ENCODE measurements at places on chromosomes 6 and 20.

DNA sequence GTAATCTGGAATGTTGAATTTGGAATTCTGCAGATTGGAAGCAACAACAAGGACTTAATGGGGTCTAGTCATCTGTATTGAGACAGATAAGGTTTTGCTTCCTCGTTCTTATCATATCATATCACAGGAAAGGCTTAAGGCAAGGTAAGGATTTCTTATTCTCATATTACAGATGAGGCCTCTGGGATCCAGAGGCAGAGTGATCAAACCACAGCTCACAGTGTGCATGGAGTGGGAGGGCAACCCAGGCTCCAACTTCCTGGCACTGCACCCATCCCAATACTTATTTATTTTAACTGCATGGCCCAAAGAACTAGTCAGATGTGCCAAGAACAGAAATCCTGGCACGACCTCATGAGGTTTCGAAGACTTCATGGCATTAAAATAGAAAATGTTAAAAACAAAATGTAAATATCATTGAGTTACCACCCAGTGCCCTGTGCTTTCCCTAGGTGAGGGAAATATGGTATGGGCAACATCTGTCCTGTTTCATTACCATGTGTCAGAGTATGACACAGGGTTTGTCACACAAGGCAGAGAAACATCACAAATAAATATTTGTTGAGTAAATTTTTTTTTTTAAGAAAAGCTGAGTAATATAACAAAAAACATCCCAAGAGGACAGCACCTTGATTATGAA, 191.9 kb downstream of the ISM1 start:
- no peak for DNase-seq

DNA sequence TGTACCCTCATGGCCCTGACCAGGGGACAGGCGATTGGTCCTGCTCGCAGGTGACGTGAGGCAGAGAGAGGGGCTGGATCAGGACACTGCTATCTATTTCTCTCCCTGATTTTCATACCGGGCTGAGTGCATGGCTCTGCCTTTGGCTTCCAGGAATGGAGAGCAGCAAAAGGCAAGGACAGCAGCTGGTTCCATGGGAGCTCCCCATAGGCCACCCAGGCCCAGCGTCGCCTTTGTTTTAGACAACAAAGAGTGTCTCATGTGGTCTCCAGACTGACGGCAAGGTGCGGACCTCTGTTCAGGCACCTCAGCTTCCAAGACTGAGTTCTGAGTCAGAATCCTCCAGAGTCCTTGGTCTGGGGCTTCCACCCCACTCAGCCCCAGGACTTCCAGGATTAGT, 123.1 kb downstream of the VEGFA start:
- no peak for DNase-seq

- DNase-seq = no peak
These were observed 36.5 kb downstream of the RARS2 start for GRCh38 chr6:87553159-87553765.

GRCh38 chr6:156658966-156659821, 118.0 kb upstream of the ARID1B start:
- DNase-seq = peak; percentile 11

DNA sequence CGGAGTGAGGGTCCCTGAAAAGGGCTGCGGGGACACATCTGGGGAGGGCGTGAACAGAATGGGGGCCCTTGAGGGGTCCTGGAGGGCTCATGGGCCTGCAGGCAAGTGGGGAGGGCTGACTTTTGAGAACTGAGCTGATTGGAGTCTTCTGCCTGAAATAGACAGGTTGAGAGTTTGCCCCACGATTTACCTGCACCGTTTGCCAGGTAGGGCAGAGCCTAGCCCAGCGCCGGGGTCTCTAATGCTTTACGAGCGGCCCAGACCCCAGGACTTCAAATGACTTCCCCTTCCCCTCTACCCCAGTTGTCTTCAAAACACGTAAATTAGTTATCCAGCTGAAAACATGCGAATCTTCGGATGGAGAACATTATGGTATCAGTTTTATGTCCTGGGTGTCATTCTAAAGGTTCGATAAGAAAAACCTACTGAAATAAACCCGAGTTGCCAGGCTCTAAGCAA, 1.3 kb downstream of the PLCB1 start:
- DNase-seq = no peak

GRCh38 chr6:51398064-51398705, 579.5 kb downstream of the TFAP2B start:
- DNase-seq = no peak

GRCh38 chr6:106745824-106746582, 116.6 kb downstream of the QRSL1 start:
- DNase-seq = no peak

GRCh38 chr6:76644231-76644630, 571.8 kb upstream of the IMPG1 start:
- no peak for DNase-seq

DNA sequence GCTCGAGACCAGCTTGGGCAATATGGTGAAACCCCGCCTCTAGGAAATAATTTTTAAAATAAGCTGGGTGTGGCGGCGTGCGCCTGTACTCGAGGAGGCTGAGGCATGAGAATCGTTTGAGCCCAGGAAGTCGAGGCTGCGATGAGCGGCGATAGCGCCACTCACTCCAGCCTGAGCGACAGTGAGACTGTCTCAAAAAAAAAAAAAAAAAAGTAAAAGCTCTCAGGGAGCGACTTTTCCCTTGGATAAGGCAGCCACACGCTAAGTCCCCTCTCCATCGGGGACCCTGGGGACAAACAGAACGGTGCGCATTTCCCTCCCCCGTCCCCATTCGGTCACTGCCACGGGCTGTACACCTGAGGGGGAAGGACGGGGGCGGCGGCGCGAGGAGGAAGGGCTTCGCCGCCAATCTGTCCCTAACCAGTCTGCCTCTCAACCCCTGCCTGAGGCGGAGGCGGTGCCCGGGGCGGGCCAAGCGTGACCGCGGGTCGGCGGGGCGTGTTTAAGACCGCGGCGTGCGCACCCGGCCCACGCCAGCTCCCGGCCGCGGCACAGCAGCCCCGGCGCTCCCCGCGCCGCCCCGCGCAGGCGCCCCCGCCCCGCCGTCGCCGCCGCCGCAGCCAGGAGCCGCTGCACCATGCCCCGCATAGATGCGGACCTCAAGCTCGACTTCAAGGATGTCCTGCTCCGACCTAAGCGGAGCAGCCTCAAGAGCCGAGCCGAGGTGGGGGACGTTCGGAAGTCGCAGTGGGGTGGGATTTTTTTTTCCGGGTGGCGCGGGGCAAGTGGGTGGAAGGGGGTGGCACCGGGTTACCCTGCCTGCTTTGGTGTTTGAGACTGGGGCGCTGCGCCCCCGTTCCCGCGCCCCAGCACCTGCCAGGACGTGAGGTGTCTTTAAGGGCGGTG, at the start of gene GMPR:
TSS of gene GMPR (plus strand) at position 531 of the 906 bp plus-strand sequence. CDS start at position 638, 107 bp downstream.
- peak; percentile 81 for DNase-seq

DNA sequence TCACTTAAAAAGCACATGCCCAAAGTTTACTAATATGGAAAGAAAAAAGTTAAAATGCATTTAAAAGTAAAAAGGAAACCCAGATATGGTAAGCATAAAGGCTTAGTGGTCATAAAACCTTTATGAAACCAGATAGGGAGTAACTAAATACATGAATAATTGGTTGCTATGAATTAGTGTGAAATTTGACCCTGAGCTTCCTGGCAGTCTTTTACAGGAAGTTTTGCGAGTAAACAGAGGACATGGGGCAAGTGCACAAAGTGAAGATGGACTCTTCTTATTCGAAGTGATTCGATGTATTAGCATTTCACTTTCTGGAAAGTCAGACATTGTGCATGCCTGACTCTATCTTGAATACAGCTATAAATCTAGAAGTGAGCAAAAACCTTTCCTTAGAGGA, 90.9 kb upstream of the MLIP start:
- no peak for DNase-seq

- DNase-seq = peak; percentile 83
These were observed 70.0 kb downstream of the SNX5 start for GRCh38 chr20:17898548-17898994.

DNA sequence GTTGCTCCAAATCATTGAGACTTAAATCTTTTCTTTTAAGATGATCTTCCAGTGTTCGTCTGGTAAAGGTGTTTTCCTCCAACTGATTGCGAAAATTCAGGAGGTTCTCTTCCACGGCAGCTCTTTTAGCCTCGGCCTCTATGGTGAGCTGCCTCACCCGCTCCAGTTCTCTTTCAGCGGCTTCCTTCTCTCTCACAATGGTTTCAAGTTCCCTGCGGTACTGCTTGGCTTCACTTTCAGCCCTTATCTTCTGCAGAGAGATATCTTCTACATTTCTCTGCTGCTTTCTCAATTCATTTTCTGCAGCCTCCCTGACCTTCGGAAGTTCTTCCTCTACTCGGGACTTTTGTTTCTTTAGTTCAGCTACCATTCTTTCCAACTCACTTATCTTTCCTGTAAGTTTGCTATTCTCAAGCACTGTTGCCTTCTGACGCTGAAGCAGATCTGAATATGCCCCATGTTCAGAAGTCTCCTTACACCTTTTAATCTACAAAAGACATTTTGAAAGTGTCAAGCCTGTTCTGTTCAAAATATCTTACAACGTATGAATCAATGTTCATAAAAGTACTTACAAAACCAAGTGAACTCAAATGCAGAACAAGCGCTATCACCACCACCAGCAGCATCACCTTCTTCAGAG, 22.3 kb downstream of the DST start:
- DNase-seq = no peak

GRCh38 chr6:101541894-101542293, 148.4 kb downstream of the GRIK2 start:
- no peak for DNase-seq

DNA sequence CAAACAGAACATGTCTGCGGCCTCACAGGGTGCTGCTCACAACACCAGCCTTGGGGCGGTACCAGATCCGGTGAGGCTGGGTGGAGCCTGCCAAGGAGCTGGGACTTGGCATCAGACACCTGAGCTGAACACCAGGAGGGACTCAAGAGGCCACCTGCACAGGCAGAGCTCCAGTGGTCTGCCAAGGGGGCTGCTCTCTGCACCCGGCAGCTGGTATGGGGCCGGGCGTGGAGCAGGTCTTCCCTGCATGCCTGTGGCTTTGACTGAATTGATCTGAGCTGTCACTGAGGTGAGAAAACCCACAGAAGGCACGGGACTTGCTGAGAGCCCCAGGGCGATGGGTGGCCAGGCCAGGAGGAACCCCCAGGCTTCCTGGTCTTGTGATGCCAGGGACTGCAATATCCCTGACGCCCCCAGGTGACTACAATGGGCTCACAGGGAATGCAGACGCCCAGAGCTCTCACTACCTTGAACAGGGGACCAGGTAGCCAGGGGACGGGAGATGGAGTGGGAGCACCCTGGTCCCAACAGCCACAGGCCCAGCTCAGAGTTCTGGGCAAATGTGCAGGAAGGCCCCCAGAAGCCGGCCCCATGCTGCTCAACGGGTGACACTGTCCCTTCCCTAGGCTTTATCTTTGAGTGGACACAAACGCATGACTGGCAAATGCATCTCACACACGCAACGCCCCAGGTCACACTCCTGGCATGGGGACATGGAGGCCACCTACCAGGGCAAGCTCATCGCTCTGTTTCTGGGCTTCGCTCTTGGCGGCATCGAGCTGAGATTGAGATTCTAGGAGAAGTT, 48.2 kb downstream of the DSTN start:
- DNase-seq = peak; percentile 10

GRCh38 chr6:25717866-25718740, 36.4 kb upstream of the SLC17A4 start:
- DNase-seq = no peak

DNA sequence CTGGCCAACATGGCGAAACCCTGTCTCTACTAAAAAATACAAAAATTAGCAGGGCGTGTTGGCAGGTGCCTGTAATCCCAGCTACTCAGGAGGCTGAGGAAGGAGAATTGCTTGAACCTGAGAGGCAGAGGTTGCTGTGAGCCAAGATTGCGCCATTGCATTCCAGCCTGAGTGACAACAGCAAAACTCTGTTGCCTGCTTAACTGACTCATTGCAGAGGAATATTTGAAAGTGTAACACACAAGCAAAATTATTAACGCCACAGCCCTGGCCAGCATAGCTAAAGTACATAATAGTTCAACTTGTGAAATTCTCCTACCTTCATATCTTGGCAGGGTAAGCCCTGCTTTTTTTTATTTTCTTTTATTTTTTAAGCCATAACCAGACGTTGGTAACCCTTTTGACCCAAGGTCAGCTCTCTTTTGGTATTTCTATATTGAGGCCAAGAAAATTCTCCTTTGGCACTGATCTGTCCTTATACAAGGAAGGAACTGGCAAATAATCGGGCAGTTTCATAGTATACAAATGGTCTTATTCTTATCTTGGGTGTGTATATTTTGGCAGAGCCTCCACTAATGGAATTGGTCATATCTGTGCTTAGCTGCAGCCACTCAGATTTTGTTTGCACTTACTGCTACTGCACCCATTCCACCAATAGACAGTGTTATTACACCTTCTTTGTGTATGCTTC, 4.0 kb upstream of the ADGRF5 start:
- no peak for DNase-seq

DNA sequence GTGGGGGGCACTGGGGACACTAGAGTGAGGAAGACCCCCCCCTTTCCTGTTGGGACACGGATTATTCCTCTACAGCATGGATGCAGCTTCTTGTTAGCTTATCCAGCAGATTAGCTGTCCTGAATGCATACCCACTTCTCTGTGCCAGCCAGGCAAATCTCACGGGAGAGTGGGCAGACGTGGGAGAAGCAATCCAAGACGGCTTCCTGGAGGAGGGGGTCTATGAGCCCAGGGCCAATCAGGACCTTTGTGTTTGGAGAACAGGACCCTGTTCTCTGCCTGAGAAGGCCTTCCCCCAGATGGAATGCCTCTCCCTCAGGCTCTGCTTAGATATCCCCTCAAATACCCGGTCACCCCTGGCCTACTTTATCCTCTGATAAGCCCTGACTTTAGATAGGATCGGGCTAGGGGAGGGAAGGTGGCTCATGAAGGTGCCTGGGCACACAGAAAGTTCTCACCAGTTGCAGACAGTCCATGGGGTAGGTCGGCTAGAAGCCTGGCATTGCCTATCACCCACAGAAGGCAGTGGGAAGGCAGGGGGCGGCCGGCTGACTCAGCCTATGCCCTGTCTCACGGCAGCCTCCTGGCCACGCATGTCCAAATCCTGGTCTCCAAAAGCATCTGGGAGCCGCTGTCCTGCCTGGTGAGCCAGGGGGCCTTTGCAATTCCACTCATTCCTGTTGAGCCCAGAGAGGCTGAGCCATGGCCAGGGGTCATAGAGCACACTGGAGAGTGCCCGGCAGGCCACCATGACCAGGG, 34.7 kb downstream of the SUN5 start:
- DNase-seq = no peak

- no peak for DNase-seq
These were observed 38.1 kb upstream of the PROKR2 start for GRCh38 chr20:5354901-5355300.

- DNase-seq = no peak
These were observed 58.6 kb upstream of the PTCHD4 start for GRCh38 chr6:48169635-48170034.

- no peak for DNase-seq
These were observed 805 bp downstream of the PHF1 start for GRCh38 chr6:33411632-33412005.

- no peak for DNase-seq
These were observed 8.7 kb upstream of the PLTP start for GRCh38 chr20:45920462-45921336.

- DNase-seq = no peak
These were observed 159.2 kb downstream of the UBE3D start for GRCh38 chr6:82906489-82906888.

All from natural killer cell (primary cell).